H1 (cell line): ENCODE measurements at places on chromosomes 7 and 10. TPM values are rescaled to one million over a fixed set of nuclear protein-coding genes. Genes with fewer than 3 reads are reported as not detected.

- no peak for DNase-seq
Observed at GRCh38 chr10:49598986-49599385, 11.1 kb upstream of the SLC18A3 start.

GRCh38 chr7:124577256-124577655 lies 188.3 kb downstream of the GPR37 start:
- no peak for DNase-seq

GRCh38 chr10:25457552-25457951 lies 282.8 kb downstream of the GPR158 start:
- no peak for DNase-seq

DNA sequence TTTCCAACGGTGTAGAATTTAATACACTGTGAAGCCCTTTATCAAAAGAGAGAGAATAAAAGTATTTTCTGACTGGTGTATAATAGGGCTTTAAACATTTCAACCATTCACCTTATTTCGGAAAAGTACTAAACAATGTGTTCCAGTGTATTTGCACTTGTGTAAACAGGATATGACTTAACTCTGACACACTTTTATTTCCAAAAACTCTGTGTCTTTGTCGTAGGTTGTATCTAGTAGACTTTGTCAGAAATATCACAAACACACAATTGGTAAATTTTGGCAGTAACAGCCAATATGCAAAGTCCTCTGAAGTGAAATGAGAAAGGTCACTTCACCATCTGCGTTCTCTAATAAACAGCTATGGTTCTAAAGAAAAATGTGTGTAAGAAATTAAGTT lies 10.3 kb upstream of the TSPAN13 start:
- no peak for DNase-seq

- DNase-seq: no peak
Observed at GRCh38 chr10:113142601-113143362, 192.7 kb downstream of the TCF7L2 start.

- no peak for DNase-seq
Observed at GRCh38 chr7:129122751-129123509, 21.6 kb upstream of the TSPAN33 start.

DNA sequence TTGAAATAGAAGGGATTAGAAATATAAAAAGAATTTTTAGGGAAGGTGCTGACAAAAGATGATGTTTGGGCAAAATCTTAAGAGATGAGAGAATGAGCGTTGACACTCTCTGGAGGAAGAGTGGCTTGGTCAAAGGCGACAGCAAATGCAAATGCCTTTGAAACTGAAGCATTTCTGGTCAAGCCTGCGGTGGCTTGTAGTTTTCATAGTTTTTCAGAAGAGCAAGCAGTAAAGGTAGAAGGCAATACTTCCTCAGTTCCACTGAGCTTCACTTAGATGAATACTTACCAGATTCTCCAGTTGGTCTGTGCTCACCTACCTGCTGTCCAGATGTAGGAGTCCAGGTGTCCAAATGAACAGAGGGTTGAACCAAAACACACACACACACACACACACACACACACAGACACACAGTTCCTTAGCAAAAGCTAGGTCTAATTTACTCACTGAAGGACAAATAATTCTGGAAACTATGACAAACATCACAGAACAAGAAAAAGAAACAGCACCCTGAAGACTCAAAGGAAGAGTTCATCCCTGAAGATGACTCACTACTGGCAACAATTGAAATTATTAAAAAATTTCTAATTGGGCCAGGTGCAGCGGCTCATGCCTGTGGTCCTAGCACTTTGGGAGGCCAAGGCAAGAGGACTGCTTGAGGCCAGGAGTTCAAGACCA lies 12.1 kb upstream of the STK17A start:
- DNase-seq: no peak

GRCh38 chr7:65798111-65799075 lies 74.5 kb upstream of the VKORC1L1 start:
- no peak for DNase-seq

GRCh38 chr10:78657163-78657861 lies 411.5 kb upstream of the ZMIZ1 start:
- DNase-seq: peak; percentile 17

GRCh38 chr7:45921699-45922519 lies 837 bp upstream of the IGFBP3 start:
- DNase-seq: peak; percentile 63

DNA sequence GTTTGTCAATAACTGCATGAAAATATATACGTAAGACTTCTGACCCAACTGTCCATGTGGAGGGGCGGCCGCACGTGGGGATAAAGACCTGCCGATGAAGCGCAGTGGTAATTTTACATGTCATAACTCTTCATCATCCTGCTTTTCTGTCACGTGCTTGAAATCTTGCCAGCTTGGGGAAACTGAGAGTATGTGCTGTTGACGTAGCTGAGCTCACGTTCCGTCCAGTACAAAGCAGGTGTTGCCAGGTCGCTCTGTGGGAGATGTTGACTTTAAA lies 105.1 kb downstream of the INPP5A start:
- DNase-seq: no peak

DNA sequence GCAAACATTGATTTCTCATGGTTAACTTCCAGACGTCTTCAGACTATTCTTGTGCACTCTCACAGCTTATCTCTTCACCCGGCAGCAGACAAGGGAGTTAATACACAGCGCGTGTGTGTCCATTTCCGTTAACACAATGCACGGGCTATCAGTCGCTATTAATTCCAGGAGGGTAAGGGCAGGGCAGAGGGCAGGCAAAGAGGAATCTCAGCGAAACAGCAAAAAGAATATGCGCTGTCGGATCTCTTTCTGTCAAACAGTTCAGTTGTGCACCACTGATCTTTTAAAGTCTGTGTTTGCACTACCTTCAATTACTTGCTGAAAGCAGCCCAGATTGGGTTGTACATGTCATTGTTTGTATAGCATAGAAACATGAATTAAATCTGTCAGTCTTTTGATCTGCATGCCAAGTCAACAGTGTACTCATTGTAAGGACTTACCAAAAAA lies 41.1 kb upstream of the CABCOCO1 start:
- no peak for DNase-seq

GRCh38 chr10:72272689-72273409 lies 875 bp upstream of the DDIT4 start:
- peak; percentile 86 for DNase-seq

DNA sequence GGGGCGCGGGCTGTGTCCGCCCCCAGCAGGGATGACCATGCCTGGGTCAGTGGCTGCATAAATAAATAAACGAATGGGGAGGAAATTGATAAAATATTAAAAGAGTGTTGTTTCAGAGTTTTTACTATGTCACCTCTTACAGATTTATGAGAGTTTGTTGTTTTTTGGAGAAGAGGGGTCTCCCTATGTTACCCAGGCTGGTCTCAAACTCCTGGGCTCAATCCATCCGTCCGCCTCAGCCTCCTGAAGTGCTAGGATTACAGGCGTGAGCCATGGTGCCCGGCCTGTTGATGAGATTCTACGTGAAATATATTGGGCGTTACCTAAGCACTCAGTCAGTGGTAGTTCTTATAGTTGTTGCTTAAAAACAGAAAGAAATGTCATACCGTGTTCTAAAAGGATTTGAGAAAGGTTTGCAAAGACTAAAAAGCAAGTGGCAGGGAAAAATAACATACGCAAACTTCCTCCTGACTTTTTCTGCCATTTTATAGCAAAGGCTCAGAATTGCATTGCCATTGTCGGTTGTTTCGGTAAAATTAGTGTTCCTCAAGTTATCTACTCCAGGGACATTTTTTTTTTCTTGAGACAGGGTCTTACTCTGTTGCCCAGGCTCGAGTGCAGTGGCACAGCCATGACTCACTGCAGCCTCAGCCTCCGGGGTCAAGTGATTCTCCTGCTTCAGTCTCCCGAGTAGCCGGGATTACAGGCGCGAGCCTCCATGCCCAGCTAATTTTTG lies 39.5 kb upstream of the FOXK1 start:
- no peak for DNase-seq

GRCh38 chr10:12050528-12050927 lies 7.9 kb upstream of the UPF2 start:
- DNase-seq: no peak

GRCh38 chr7:32191305-32191704 lies 121.1 kb upstream of the PDE1C start:
- no peak for DNase-seq

- no peak for DNase-seq
Observed at GRCh38 chr7:44325811-44326241, 432 bp upstream of the CAMK2B start.

- no peak for DNase-seq
Observed at GRCh38 chr7:1882451-1882850, 212.4 kb downstream of the ELFN1 start.

- no peak for DNase-seq
Observed at GRCh38 chr7:20200361-20200760, 16.8 kb downstream of the MACC1 start.

DNA sequence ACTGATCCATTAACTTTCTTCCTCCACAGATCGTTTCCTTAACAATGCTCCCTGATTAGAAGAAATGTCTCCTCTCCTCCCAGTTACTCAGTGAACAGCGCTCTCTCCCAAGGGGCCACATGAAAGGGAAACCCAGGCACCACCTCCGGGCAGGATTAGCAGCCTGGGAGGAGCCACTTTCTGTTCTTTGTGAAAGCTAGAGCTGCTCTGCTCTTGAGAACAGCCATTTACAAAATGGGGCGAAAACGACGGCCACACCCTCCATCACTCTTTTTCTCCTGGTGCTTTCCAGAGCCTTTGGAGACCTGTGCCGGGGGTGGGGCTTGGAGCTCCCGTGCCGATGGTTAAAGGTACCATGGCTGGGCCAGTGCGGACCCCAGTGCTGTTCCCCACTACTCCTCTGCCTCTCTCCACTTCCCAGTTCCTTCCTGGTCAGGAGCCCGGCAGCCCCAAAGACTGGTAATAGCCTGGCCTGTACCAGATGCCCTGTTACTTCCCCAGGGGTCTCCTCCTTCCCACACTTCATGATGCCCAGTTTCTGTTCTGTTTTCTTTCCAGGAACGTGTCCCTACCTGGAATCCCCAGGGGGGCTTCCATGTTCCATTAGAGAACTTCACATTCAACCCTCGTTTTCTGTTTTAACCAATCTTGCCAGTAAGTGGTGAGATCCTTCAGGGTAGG lies 402.9 kb upstream of the GALNT17 start:
- peak; percentile 61 for DNase-seq

- DNase-seq: no peak
Observed at GRCh38 chr10:7345717-7346116, 65.1 kb downstream of the SFMBT2 start.

DNA sequence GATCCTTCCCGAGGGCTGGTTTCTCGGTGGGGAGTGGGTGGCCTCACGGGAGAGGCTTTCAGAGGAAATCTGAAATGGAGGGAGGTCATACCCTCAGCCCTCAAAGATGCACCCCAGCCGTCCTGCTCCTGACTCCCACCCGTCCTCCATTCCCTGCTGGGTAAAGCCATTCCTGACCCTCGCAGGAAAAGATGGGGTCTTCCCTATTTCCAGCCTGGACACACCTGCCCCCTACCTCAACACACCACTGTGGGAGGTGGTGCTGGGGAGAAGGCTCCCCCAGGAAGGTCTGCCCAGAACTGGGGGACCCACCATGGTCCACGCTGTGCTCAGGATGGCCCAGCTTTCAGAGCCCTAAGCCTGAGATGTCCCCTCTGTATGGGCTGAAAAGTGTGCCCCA lies 86.9 kb downstream of the CHST15 start:
- DNase-seq: no peak

DNA sequence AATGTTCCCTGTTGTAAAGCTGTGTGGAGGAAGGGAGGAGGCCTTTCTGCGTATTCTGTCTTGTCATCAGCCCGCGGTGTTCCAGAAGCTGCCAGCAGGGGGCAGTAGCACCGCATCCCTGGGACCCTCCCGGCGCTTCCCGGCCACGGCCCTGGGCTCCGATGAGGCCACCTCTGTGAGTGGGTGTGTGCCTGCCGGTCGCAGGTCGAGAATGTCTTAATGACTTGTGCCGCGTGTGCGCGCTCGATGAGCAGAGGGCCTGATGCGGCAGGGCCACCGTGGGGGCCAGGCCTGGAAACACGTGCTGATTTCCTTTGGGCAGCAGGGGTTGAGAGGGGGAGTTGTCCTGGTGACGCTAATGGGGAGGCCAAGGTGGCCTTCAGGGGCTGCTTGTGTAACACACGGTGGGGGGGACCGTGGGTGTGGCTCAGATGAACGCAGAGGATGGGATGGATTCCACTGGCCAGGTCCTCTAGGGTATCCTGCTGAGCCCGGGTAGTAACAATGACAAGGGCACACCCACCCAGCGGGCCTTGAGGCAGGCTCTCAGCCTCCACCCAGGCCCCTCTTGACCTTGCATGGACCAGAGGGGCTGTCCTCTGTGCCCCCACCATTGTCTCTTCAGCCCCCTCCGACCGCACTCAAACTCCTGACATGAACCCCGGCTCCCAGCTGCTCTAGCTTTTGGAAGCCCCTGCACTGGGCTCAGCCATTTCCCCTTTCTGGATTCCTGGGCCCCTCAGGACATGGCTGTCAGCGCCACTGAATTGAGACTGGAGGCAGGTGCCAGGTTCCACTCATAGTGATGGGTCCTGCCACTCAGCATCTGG lies 135.9 kb upstream of the PODXL start:
- peak; percentile 53 for DNase-seq

DNA sequence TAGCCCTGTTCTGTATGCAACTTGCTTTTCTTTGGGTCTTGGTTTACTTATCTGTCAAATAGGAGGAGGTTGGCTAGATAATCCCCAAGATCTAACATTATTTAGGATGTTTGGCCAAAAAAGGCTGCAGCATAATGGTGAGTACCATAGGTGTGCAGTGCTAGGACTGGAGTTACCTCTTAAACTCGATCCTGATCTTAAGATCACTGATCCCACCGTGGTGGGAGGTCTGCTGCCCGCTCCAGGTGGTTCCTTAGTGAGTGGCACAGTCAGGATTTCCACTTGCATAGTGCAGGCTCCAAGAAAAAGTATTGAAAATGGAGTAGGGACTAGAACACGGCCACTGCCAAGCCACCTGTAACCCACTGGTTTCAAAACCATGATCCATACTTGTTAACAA lies 66.9 kb downstream of the KLHDC10 start:
- no peak for DNase-seq

GRCh38 chr10:53315709-53316108 lies 543.1 kb upstream of the MBL2 start:
- no peak for DNase-seq

CYP2C19 gene
- not detected in 2 replicates for total RNA-seq

TACC2 gene
- 46.6 and 48.5 TPM in 2 replicates for total RNA-seq

C10orf105 gene
- total RNA-seq: 0.48 and 0.73 TPM in 2 replicates

CTBP2 gene
- 218 and 221 TPM in 2 replicates for total RNA-seq

PRPS1L1 gene
- total RNA-seq: not detected in 2 replicates

FLNC gene
- 10.7 and 12.0 TPM in 2 replicates for total RNA-seq

ACSM6 gene
- 0.27 TPM in 1 of 2 replicates, not detected in the other for total RNA-seq

SFMBT2 gene
- 8.6 and 11.0 TPM in 2 replicates for total RNA-seq

FEZF1 gene
- 10.6 and 12.9 TPM in 2 replicates for total RNA-seq

FAM237B gene
- total RNA-seq: not detected in 2 replicates

LBX1 gene
- total RNA-seq: not detected in 2 replicates

NEURL1 gene
- 0.58 and 0.73 TPM in 2 replicates for total RNA-seq

CDNF gene
- total RNA-seq: 0.32 and 0.36 TPM in 2 replicates

NXPH1 gene
- total RNA-seq: 0.40 and 1.0 TPM in 2 replicates

NUPR2 gene
- not detected in 2 replicates for total RNA-seq

PNLIPRP2 gene
- 0.21 TPM in 1 of 2 replicates, not detected in the other for total RNA-seq
